ENCODE measurements at places on chromosomes 7 and 10.

DNA sequence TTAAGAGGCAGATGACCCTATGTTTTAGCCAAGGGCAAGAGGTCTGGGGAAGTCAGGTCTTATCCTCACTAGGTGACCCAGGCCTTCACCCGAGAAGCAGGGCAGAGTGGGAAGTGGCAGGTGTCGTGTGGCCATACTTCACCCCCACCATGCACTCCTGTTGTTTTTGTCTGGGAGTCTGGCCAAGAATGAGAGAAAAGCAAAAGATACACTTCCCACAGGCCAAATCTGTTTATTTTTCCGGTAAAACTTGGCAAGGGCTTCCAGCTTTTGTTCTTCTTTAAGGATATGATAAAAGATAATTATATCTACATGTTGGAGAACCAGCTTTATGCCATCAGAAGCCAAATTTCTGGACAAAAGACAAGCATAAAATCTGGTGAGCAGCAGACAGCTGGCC, 137.4 kb upstream of the CDC14C start:
- no peak for DNase-seq

GRCh38 chr10:119095640-119096039, 8.3 kb upstream of the DENND10 start:
- DNase-seq = no peak

GRCh38 chr10:26481914-26482550, 43.9 kb downstream of the APBB1IP start:
- DNase-seq = peak; percentile 51

GRCh38 chr7:2616387-2617324, 15.1 kb upstream of the TTYH3 start:
- DNase-seq = no peak

DNA sequence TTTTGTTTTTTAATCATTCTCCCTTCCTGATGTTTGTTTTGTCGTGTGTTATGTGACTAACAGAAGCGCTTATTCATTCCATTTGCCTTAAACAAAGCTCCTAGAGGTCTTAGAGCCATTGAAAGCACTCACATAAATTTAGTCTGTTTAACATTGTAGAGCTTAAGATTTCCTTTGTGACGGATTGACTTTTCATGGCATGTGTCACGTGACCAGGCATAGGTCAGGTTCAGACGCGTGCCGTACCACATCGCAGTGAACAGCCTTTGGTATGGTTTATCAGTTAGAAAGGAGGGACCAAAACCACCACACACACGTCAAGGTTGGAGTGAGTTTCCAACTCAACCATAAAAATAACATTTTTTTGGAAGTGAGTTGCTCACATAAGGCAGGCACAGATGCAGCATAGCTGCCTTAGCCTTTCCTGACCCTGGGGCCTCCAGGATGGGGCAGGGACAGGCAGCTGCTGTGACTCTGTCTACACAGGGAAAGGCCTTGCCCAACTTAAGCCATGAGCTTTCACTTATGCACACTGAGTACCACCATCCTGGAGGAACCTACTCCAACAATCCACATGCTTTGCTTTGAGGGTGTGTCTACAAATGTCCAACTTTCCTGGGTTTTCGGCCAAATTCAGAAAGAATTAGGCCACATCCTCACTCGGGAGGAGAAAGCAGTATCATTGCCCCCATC, 55.5 kb downstream of the WDFY4 start:
- no peak for DNase-seq

DNA sequence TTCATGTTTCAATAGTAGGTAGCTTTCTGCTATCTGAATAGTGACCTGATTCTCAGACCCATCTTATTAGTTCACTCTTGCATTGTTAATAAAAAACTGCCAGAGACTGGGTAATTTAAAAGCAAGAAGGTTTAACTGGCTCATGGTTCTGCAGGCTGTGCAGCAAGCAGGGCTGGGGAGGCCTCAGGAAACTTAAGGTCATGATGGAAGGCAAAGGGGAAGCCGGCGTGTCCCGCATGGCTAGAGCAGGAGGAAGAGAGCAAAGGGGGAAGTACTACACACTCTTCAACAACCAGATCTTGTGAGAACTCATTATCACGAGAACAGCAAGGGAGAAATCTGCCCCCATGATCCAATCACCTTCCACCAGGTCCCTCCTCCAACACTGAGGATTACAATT, 185.2 kb upstream of the PITRM1 start:
- no peak for DNase-seq

DNA sequence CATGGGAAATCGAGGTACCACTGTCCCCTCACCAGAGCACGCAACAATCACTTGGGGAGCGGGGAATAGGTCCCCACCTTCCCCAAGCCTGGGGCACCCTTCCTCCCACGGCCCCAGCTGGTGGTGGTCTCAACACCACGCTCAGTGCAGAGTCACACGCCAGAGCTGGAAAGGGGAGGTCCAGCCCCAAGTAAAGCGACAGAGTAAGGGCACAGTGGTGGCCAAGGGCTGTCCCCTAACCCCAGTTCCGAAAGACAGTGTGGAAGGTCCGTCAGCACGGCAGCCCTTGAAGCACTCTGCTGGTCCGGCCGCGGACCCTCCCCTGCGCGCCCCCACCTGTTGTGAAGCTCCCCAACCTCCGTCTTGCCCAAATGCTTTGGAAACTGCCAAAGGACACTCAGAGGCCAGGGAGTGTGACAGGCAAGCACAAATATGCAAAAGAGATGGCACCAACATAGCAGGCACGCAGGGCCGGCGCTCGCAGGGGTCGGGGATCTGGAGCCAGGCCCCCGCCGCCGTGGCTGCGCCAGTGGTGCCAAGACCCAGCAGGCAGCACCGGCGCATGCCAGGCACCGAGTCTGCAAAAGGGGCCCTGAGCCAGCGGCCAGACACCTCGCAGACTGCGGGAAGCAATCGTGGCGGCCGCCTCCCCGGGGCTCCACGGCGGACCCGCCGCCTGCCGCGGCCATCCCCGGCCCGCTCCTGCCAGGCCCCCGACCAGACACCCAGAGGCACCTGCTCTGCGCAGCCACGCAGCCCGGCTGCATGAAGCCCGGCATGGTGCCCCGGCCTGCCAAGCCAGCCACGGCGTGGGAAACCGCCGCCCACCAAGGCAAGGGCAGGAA, 51.6 kb upstream of the SRRM3 start:
- DNase-seq = no peak

DNA sequence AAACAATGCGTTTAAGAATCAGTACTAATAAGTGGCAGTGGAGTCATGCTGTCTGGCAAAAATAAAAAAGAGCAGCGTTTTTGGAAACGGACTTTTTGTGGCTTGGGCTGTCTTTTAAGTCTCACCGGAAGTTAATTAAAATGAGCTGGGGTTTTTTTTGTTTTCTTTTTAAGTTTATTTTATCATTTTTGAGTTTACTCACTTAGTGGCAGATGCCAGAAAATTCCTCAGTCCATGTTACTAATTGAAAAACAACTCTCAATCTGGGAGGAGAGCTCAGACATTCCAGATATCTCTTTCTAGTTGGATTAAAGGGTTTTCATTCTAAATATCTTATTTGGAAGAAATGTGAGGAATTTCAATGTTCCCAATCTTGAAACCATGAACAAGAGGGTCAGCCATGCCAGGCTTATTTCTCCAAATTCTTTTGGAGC, 133.8 kb upstream of the AGR3 start:
- DNase-seq = no peak

- no peak for DNase-seq
Observed at GRCh38 chr10:109924967-109925620, 1.8 kb upstream of the XPNPEP1 start.

DNA sequence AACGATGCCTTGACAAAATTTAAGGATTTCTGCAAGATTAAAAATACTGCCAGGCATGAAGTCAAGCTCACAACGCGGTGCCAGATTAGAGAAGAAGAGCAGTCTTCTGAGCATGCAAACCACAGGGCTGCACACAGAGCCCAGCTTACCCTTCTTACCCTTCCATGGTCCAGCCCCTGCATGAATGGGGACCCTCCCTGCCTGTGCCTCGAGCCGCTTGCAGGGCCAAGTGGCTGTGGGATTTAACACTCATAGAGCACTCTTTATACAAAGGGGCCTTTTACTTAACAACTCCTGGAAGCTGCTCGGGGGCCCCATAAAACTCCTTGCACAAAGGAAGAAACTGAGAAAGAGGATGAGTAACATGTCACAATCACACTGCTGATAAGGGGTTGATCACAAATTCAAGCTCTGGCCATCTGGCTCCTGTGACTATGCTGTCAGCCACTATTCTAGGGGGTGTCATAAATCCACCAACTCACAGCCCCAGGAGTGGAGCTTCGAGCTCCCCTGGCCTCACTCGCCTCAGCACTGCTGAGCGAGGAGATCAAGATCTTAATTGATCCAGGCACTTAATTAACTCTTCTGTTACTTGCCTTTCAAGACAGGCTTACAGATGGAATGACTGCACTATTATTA, 514.8 kb downstream of the TNS3 start:
- DNase-seq = no peak

DNA sequence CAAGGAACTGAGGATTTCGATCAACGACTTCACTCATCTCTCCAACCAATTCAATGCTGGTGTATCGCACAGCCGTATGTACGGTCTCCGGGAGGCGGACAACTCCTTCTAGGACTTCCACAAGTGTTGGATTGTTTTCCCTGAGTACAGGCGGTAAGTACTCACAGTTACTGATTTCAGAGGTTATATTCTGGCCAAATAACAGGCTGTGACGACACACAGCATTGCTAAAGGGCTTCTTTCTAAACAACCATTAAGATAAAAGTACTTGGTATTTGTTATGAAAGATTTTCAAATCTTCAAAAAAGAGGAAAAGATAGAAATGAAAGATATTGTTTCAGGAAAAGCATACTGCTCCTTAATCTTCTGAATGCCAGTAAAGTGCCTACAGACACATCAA, 52.2 kb downstream of the IRF5 start:
- DNase-seq = no peak

DNA sequence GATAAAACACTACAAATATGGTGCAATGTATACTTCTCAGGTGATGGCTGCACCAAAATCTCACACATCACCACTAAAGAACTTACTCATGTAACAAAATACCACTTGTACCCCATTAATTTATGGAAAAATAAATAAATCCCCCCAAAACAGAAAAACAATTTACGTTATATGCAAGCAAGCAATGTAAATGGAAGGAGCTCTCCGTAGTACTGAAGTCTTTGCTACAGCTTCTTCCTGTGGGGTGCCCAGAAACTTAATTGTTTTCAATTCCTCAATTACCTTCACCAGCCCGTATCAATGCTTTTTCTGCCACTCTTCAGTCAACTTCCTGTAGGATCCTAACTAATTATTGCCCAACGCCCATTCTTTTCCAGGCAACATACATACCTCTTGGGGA, 138.1 kb downstream of the RELN start:
- no peak for DNase-seq

GRCh38 chr7:102992938-102993717, 80.3 kb downstream of the LRRC17 start:
- DNase-seq = no peak

GRCh38 chr7:11319491-11320274, 346.0 kb downstream of the PHF14 start:
- no peak for DNase-seq

GRCh38 chr7:148905093-148905666, 21.1 kb upstream of the EZH2 start:
- no peak for DNase-seq

- DNase-seq = no peak
Observed at GRCh38 chr7:128020159-128020558, 11.1 kb downstream of the LRRC4 start.

GRCh38 chr7:157008206-157009169, 2.0 kb downstream of the MNX1 start:
- no peak for DNase-seq

GRCh38 chr7:52518869-52519268, 516.6 kb upstream of the POM121L12 start:
- no peak for DNase-seq

- DNase-seq = no peak
Observed at GRCh38 chr7:50185208-50185607, 92.2 kb upstream of the ZPBP start.

DNA sequence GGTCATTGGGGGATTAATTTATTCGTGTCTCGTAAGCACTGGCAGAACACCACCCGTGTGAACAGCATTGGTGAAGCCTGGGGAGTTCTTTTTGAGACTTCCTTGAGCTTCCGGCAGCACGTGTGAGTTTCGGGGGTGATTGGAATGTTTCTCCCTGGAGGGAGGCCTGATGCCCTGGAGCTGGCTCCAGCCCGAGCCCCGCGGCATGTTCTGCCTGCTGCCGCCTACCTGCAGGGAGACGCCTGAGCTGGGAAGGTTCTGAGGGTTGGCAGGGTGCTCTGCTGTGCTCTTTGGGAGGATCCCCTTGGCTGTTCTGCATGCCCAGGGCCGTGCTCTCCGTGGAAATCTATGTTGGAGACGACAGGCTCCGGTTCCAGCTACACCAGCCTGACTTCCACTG, 159.3 kb downstream of the MGMT start:
- no peak for DNase-seq

GRCh38 chr10:102604439-102604841, 39.8 kb upstream of the TRIM8 start:
- DNase-seq = no peak

DNA sequence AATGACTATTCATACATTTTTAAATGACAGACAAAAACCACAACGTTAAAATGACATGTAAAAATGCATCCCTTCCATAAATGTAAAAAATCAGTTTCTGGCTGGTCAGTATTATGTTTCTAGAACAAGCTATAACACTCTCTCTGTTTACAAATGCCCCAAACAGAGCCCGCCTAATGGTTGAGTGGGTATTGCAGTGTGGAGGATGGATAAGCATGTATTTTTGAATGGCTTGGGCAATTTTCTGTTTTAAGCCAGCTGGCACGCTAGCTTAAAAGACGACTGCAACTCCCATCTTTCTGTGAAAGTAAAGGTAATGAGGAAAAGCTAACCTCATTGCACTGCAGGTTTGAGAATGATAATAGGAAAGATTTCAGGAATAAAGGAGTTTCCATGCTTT, 430.7 kb downstream of the PARD3 start:
- DNase-seq = no peak
